AG10803 (cell line): ENCODE measurements at places on chromosomes 11 and 22.
A peak's percentile ranks its signal among the peaks of the same experiment; 100 is the strongest.

DNA sequence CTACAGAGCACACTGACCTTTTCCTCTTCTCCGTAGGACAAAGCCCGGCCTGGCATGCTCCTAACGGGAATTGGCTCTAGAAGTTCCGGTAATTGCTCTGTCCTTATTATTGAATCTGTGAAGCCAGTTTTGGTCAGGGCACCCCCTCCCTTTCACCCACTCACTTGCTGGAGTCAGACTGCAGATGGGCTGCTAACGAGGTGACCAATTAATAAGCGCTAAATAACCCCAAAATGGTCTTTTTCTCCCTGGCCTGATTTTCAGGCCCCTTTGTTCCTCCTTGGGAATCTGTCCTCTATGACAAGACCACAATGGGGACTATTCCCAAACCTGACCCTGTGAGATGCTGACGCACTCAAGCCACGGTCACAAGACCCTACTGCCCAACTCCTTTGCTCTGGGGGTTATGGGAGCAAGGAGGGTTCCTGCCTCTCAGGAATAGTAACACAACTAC is 610.0 kb upstream of the CADM1 start:
- no peak for DNase-seq

GRCh38 chr11:72222106-72222891 is 2.3 kb upstream of the INPPL1 start:
- DNase-seq: no peak

- no peak for DNase-seq
These were observed 63.2 kb downstream of the SHISAL1 start for GRCh38 chr22:44249376-44250147.

GRCh38 chr11:17019232-17019631 is 5.0 kb upstream of the PLEKHA7 start:
- DNase-seq: no peak

GRCh38 chr11:35786188-35786587 is 123.6 kb downstream of the TRIM44 start:
- peak; percentile 24 for DNase-seq

DNA sequence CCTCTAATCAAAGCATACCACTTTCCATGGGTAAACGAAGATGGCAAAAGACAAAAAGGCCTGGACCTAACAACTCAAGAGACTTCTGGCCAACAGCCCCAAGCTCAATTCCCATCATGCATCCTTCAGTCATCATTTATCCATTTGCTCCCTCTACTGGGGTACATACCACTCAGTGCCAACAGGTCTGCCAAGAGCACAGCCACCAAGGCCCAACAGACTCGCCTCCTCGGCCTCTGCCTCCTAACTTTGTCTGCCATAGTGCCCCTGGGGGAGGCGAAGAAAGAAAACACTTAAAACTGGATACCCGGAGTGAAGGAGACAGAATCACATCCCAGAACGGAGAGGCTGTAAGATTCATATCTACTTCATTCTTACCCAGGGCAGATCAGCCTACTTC is 1.1 kb downstream of the HYOU1 start:
- peak; percentile 42 for DNase-seq

DNA sequence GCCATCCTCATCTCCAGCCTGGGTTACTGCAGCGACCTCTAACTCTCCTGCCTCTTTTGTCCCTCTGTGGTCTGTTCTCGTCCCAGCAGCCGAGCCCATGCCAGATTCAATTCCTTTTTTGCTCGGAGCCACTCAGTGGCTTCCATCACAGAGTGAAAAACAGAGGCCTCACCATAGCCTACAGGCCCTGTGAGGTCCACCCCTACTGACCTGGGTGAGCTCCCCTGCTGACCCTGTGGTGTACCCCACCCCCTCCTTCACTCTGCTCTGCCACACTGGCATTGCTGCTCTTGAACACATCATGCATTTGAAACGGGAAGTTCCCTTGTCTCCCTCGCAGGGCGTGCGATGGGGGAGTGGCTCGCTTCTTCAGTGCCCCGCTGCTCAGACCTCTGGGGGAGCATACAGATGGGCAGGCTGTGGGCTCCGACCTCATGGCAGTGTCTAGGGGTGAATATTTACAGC is 2.1 kb downstream of the AIP start:
- DNase-seq: no peak

GRCh38 chr11:44698252-44698912 is 28.4 kb upstream of the TSPAN18 start:
- DNase-seq: no peak

- no peak for DNase-seq
These were observed 13.2 kb downstream of the PDE3B start for GRCh38 chr11:14656536-14657457.

- DNase-seq: no peak
These were observed 50.1 kb downstream of the MN1 start for GRCh38 chr22:27751277-27752070.

GRCh38 chr11:71109186-71109585 is 143.2 kb downstream of the SHANK2 start:
- DNase-seq: no peak

GRCh38 chr11:72675221-72675620 is 999 bp upstream of the PDE2A start:
- no peak for DNase-seq

DNA sequence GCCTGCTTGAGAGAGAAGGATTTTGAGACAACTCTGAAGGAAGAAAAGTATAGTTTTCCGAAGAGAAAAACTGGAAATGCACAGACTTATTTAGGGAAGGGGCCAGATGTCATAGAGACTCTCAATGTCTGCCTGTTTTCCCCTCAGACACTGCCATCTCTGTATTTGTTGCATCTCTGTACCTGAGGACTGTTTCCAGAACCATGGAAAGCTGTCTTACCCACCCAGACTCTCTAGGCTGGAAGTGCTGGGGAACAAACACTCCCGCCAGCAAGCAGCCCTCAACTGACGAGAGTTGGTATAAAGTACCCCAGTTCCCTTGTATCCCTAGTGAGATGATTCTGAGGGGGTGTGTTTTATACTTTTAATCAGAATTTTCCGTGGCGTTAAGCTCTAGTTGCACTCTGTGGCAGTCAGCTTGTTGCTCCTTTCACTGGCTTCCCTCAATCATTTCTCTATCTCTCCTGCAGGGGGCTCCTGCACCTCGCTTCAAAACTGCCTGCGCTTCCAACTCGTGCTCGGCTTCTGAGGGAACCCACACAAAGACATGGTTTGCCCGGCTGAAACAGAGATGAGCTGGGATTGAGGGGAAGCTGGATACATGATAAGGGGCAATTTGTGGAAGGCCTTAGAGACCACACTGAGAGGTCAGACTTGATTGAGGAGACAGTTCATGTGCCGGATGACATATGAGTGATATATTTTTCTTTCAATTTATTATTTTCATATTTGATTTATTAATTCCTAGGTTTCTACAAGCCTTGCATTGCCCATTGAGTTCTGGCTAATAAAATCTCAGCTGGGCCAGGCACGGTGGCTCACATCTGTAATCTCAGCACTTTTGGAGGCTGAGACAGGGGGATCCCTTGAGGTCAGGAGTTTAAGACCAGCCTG is 36.9 kb upstream of the CLPB start:
- peak; percentile 69 for DNase-seq

- DNase-seq: no peak
These were observed 7.6 kb downstream of the CLPB start for GRCh38 chr11:72426758-72427157.

DNA sequence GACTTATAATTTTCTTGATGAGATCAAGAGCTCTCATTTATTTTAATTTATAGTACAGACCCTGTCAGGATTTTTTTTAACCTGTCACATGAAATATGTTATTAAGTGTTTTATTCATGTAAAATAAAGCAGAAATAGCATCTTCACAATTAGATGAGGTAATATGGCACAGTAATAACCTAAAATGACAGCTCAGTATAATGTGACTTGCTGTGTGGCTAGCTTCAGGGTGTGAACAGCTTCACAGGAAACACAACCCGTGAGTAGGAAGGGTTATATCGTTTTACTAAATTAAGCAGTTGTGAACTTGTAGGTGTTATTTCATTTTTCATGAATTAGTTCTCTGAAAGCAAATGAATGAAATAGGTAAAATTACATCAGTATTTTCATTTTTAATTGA is 366.9 kb upstream of the CHORDC1 start:
- no peak for DNase-seq

- peak; percentile 97 for DNase-seq
These were observed 14.3 kb downstream of the ATP5MG start for GRCh38 chr11:118415739-118416068.

GRCh38 chr22:37312549-37313183 is 30.4 kb downstream of the CYTH4 start:
- DNase-seq: no peak

DNA sequence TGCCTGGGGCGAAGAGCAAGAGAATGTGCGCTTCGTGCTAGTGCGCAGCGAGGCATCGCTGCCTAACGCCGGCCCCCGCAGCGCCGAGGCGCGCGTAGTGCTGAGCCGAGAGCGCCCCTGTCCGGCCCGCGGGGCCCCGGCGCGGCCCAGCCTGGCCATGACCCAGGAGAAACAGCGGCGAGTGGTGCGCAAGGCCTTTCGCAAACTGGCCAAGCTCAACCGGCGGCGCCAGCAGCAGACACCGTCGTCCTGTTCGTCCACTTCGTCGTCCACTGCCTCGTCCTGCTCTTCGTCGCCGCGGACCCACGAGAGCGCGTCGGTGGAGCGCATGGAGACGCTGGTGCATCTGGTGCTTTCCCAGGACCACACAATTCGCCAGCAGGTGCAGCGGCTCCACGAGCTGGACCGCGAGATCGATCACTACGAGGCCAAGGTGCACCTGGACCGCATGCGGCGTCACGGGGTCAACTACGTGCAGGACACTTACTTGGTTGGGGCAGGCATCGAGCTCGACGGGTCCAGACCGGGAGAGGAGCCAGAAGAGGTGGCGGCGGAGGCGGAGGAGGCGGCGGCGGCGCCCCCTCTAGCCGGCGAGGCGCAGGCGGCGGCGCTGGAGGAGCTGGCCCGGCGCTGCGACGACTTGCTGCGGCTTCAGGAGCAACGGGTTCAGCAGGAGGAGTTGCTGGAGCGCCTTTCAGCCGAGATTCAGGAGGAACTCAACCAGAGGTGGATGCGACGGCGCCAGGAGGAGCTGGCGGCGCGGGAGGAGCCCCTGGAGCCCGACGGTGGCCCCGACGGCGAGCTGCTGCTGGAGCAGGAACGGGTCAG is 1.0 kb downstream of the RASSF10 start:
- no peak for DNase-seq
